GM06990 (cell line): ENCODE measurements at places on chromosomes 2 and 18.

DNA sequence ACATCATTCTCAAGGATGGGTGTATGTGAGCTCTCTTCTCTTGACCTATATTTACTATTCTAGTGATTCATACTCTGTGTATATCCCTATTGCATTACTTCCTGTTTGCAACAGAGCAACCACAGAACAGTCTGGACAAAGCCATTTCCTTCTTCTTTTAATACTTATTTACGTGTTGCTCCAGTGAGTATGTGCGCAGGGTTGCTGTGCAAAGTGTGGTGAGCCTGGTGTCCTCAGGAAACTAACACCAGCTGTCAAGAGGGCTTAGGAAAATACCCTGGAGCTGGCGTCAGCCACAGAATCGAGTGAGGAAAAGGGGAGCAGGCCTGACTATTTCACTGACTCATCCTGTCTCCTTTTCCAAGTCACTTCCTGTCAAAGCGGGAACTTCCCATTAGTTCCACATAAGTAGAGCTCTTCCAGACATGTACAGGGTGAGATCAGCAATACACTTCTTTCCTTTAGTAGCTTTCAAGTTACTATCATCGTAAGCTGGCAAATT lies 214.1 kb upstream of the COPS8 start:
- no peak for DNase-seq

DNA sequence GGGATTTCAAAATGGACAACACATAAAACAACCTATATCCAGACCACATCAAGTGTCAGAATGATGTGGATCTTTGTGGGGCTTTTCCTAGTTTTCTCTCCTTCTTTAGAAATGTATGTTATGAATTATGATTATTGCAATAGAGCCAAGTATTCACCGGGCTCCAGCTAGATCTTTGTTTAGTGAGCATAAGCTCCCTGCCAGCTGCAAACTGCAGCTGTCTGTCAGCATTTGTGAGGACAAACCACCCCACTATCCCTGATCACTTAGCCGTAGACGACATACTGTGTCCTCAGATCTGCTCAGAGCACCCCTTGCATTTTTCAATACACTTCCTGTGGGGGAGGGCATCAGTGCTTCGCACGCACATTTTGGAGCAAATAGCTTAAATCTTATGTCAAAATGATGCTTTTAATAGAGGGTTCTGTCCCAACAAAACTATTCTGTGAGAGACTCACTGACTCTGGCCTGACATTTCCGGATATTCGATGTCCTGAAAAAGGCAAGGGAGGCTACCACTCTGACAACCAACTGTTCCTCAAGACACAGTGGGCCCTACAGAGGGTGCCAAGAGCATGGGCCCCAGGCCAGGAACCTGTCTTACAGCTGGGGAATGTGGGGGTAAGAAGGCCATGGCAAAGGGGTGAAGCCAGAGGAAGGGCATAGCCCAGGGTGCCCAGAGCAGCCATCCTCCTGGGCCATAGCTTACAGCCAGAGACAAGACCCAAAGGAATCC lies 346.0 kb downstream of the ARHGAP15 start:
- no peak for DNase-seq

DNA sequence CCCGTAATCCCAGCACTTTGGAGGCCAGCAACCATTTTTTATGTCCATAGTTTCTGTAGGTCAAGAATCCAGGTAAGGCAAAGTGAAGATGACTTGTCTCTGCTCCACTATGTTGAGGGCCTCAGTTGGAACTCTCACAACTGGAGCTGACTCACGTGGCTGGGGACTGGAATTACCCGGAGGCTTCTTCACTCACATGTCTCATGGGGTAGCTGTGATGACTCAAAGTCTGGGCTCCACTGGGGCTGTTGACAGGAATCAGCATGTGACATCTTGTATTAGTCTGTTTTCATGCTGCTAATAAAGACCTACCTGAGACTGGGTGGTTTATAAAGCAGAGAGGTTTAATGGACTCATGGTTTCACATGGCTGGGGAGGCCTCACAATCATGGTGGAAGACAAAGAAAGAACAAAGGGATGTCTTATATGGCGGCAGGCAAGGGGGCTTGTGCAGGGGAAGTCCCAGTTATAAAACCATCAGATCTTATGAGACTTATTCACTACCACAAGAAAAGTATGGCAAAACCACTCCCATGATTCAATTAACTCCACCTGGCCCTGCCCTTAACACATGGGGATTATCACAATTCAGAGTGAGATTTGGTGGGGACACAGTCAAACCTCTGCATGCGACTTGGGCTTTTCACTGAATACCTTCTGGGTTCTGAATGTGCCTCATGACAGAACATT lies 7.8 kb upstream of the PPP1R1C start:
- no peak for DNase-seq

GRCh38 chr2:139067072-139067471 lies 286.9 kb upstream of the NXPH2 start:
- no peak for DNase-seq

- DNase-seq = no peak
These were observed 186.0 kb upstream of the HDAC4 start for GRCh38 chr2:239586651-239587310.

GRCh38 chr2:30803281-30803680 lies 4.0 kb downstream of the CAPN13 start:
- no peak for DNase-seq

DNA sequence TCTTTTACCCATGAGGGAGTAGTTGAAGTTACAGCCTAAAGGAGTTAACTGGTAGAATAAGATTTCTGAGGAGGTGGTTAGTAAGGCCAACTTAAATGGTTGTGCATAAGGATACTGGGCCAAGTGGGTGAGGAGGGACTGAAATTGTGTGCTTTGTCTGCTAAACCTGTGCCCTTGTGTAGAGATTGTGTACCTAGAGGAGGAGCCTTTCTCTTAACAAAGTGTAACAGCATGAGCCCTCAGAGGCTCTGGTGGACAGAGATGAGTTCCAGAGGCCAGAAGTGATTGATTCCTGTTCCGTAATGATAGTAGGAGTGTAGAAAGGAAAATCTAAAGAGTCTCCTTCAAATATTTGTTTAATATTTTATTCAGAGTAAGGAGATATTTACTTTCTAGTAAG lies 42.9 kb downstream of the OTX1 start:
- DNase-seq = no peak

GRCh38 chr18:65326805-65327204 lies 424.0 kb upstream of the CDH7 start:
- DNase-seq = no peak

DNA sequence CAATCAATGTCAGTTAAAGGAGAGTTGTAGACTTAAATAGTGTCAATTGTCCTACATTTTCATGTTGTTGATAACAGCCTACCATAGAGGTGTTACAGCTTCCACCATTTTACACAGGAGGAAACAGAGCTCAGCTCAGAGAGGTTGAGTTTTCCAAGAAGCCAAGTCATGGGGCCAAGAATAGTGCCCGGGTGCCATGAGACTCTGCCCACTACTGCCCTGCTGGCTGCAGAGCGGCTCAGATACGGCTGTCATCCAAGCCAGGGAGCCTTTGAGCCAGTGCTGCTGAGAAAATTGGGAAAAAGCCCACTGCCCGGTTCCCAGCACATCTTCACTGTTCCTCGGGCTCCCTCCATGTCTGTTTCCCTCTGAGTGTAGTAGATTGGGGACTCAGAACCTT lies 22.0 kb downstream of the RAB12 start:
- no peak for DNase-seq

DNA sequence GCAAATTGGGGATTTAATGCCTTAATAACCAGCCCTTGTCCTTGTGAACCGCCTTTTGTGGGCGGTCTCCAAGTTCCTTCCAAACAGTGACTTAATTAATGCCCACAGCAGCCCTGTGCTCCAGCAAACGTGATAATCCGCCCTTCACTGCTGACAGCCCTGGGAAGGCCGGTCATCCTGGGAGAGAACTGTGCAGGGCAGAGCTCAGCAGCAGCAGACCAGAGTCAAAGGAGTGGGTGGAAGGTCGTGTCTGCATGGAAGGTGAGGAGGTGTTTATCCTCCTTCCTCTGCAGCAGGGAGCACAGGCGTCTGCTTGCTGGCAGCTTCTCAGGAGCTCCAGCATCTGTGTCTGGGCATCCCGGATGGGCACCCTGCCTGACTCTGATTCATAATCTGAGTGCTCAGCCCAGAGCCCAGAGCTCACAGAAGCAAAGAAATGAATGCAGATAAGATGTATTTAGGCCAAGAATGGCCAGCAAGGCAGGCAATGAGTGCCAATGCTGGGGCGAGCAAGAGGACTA lies 270.0 kb upstream of the PXDN start:
- no peak for DNase-seq
